ENCODE measurements at places on chromosomes 7 and 10.
A peak's percentile ranks its signal among the peaks of the same experiment; 100 is the strongest.

DNA sequence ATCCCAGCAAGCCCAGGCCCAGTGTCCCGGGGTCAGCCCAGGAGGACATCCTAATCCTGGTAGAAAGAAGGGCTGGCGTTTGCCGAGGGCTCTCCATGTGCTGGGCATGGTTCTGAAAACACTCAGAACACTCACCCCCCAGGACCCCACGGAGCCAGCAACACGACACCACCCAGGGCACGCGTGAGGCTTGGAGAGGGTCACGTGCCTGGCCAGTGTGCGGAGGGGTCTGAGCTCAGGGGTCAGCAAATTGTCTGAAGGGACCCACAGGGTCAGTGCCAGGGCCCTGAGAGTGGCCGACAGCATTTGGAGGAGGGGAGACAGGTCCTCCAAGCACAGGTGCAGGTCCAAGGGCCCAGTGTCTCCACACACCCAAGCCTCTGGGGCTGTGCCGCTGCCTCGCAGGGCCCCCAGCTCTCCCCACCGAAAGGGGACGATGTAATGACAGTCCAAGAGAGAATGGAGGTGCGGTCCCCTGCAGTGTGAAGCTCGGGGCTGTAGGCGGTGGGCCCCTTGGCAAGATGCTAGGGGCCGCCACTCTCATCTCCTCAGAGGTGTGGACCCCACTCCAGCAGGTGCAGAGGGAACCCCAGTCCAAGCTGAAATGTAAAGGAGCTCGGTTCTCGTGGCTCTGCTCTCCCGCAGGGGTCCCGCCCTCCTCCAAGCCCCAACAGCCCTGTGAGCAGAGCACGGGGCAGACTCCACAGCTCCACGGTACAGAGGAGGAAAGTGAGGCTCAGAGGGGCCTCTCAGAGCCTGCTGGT, 7.8 kb downstream of the FOXL3 start:
- DNase-seq = no peak

DNA sequence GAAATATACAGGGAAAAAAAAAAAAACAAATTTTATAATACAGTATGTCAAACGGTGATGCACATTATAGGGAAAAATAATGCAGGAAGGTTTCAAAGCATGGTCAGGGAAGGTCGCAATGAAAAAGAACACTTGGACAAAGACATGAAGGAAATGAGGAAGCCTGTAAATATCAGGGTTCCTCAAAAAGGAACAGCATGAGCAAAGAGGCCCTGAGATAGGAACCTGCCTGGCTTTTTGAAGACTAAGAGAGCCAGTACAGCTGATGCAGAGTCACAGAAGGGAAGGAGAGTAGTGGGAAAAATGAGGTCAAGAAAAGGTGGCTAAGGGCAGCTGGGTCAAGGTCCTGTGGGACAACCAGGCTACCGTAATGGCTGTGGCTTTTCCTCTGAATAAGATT, 1.9 kb downstream of the VPS41 start:
- no peak for DNase-seq

GRCh38 chr10:114779803-114780576, 41.6 kb upstream of the FHIP2A start:
- peak; percentile 28 for DNase-seq

DNA sequence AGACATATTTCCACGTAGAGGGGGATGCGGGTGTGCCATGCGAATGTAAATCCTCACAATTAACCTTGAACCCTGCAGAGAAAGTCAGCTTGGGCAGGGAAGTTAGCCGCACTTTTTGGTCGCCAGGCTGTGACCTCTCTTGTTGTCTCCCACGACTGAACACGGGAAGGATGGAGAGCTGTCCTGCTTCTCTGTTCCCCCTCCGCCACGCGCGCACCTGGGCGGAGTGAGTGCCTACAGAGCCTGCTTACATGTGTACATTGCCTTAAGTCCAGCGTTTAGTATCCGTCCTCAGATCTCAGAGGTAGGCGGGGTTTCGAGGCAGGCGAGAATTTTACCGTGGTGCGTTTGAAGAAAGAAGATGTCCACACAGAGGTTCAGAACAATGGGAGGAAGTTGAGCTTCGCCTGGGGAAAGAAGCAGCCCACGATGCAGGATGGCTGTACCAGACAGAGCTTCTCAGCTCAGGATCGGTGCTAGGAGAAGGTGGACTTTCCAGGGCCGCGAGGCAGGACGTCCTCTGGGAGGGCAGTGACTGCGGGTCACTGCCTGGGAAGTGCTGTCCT, 482 bp upstream of the ERCC6 start:
- DNase-seq = no peak

DNA sequence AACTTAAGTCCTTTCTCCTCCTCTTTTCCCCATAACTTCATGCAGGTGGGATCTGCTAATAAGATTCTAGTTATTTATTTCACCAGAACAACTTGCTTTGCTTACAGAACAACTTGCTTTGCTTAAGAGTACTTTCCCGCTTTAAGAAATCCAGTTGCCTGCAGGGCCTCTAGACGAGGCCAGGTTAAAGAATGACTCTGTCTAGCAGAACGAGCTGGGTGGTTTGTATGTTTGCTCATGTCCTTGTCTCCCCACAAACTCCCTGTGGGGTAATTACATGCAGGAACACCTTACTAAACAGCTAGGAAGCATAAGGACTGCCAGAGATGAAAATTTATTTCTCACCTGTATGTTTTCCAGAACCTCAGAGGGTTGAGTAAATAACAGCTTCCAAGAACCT, 8.8 kb upstream of the FZD8 start:
- DNase-seq = no peak

- no peak for DNase-seq
These were observed 1.1 kb upstream of the TECTB start for GRCh38 chr10:112282086-112282485.

- DNase-seq = no peak
These were observed 29.9 kb downstream of the PAPOLB start for GRCh38 chr7:4831723-4832495.

- DNase-seq = no peak
These were observed 154.2 kb downstream of the ARHGAP12 start for GRCh38 chr10:31774299-31774900.

DNA sequence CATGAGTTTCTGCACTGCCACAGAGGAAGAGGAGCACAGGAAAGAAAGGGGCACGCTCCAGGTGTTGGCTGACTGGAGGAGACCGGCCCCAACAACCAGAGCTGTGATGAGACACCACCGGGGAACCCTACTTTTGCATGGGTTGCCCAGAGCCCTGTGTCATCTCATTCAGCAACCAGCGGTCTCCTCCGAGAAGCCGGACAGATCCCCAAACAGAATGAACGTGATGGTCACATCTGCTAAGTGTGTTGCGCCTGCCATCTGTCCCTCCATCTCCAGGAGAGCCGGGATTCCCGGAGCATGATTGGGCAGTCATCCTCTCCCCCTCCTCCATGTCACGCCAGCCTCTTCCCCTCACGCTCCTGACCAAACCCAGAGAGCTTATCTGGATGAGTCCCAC, 22.9 kb downstream of the PARP12 start:
- no peak for DNase-seq

- no peak for DNase-seq
These were observed 63.8 kb upstream of the PPP1R9A start for GRCh38 chr7:94843553-94843952.

- no peak for DNase-seq
These were observed 183.4 kb upstream of the ADCY1 start for GRCh38 chr7:45390731-45391130.

- DNase-seq = no peak
These were observed 9.2 kb downstream of the OR2A5 start for GRCh38 chr7:144057954-144058353.

DNA sequence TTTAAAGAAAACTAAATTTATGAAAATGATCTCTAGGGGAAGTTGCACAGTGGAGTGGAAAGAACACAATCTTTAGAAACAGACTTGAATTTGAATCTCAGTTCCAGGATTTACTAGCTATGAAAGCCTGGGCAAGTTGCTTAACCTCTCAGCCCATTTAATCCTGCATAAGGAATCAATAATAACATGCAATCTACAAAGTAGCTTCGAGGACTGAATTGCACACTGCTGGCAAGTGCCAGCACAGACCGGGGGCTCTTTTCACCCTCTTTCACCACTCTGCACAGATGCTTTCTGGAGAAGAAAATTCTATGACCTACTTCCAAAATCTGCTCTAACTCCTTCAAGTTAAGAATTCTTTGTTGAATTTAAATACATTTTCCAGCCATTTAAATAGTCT, 63.4 kb upstream of the ANK3 start:
- no peak for DNase-seq

- DNase-seq = no peak
These were observed 207.1 kb upstream of the NFE2L3 start for GRCh38 chr7:25944777-25945515.

DNA sequence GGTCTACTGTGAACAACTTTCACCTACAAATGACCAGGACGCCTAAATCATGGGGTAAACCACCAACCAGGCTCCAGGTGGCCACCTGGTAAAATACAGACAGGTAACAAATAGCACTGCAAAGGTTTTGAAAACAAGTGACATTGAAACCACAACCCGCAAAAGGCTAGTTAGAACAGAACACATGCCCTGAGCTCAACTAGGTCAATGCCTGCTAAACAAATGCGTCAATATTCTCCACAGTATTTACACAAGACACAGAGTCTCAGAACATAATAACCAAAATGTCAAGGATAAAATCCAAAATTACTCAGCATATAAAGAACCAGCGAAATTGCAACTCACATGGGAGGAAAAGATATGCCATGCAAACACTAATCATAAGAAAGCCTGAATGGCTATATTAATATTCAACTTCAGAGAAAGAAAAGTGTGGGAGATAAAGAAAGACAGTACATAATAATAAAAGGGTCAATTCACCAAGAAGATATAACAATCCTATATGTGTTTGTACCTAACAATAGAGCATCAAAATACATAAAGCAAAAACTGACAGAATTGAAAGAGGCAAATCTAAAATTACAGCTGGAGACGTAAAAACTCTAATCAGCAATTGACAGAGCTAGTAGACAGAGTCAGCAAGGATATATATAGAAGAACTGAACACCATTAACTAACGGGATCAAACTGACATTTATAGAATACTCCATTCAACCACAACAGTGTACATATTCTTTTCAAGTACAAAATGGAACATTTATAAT, 47.6 kb downstream of the SMURF1 start:
- no peak for DNase-seq

DNA sequence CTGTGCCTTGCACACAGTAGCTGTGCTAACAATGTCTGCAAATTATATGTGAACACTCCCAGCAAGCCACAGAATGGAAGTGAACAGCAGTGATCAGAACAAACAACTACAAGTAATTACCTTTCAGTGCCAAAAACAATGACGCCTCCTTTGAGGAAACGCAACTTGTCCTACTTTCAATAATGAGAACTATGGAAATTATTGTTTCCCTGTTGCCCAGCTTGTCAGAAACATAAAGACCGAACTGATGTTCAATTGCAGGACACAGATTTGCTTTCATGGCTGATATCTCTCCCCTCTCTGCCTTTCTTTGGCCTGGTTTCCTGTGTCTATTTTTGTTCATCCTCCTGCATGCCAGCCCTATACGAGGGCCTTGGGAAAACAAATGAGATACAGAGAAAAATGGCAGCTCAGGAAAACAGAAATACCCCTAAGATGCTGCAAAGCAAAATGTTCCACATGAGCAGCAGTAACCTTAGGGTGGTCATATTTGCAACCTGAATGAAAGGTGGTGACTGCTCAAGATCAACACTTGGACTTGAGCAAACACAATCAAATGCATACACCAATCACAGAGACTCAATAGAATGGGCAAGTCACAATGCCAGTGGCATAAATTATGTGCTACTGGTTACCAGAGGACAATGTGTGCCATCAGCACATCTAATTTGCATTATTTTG, 26.8 kb downstream of the COBL start:
- DNase-seq = no peak

DNA sequence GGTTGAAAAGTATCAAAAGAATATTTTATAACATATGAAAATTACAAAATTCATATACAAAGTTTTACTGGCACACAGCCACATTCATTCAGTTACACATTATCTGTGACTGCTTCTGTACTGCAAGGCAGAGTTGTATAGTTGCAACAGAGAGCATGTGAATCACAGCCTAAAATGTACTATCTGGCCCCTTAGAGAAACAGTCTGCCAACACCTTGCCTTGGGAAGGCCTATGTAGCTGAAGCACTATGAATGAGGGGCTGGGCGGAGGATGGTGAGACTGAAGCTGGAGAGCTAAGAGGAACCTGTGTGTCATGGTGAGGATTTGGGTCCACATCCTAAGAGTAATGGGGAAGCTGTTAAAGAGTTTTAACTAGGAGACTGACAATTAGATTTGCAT, 35.7 kb downstream of the PDZD8 start:
- no peak for DNase-seq

GRCh38 chr7:71633551-71634008, 501.6 kb downstream of the GALNT17 start:
- DNase-seq = peak; percentile 92

- no peak for DNase-seq
These were observed 497.4 kb downstream of the RPS24 start for GRCh38 chr10:78531088-78531487.

- DNase-seq = no peak
These were observed 53.8 kb upstream of the ADRA2A start for GRCh38 chr10:111023060-111023459.

- no peak for DNase-seq
These were observed 144.1 kb upstream of the PRSS58 start for GRCh38 chr7:142401951-142402350.

- peak; percentile 39 for DNase-seq
These were observed 550.6 kb upstream of the SEMA3D start for GRCh38 chr7:85737426-85737825.

DNA sequence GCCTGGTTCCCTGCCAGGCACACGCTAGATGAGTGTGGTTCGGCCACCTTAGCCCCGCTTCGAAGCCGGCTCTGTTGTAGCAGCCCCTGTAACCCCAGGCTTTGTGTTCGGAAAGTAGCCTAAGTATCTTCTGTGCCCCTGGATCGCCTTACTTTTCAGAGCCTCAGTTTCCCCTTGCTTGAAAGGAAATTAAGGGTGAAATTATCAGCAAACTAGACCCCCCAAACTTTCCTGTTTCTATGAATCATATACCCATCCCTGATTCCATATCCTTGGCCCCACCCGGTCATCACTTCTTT, 312 bp downstream of the PDCD11 start:
- DNase-seq = no peak

- no peak for DNase-seq
These were observed 71.8 kb downstream of the AFAP1L2 start for GRCh38 chr10:114332301-114333192.

DNA sequence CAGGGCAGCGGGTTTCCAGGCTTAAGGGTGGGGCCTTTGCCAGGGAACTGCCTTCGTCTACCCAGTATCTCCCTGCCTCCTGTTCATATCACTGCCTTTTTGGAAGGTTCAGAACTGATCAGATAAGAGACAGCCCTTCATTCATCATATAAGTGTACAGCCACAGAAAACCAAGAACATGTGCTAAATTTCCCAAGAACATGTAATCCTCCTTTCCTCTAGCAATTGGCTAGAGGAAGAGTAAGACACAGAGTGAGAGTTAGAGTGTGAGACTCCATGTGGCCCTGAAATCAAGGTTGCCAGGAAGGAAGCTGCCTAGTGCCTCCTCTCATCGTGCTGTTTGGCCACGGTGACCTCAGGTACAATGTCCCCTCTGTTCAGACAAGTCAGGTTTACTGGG, 770.9 kb downstream of the TNS3 start:
- no peak for DNase-seq

Data from SK-N-MC (cell line).